ENCODE measurements at places on chromosomes 13 and 19. TPM values are rescaled to one million over a fixed set of nuclear protein-coding genes. Genes with fewer than 3 reads are reported as not detected.
A peak's percentile ranks its signal among the peaks of the same experiment; 100 is the strongest.

GRCh38 chr13:51000571-51001260 is 91.1 kb downstream of the RNASEH2B start:
- no peak for DNase-seq

- DNase-seq: no peak
Measured at GRCh38 chr19:15108845-15109767, 1.9 kb downstream of the SYDE1 start.

DNA sequence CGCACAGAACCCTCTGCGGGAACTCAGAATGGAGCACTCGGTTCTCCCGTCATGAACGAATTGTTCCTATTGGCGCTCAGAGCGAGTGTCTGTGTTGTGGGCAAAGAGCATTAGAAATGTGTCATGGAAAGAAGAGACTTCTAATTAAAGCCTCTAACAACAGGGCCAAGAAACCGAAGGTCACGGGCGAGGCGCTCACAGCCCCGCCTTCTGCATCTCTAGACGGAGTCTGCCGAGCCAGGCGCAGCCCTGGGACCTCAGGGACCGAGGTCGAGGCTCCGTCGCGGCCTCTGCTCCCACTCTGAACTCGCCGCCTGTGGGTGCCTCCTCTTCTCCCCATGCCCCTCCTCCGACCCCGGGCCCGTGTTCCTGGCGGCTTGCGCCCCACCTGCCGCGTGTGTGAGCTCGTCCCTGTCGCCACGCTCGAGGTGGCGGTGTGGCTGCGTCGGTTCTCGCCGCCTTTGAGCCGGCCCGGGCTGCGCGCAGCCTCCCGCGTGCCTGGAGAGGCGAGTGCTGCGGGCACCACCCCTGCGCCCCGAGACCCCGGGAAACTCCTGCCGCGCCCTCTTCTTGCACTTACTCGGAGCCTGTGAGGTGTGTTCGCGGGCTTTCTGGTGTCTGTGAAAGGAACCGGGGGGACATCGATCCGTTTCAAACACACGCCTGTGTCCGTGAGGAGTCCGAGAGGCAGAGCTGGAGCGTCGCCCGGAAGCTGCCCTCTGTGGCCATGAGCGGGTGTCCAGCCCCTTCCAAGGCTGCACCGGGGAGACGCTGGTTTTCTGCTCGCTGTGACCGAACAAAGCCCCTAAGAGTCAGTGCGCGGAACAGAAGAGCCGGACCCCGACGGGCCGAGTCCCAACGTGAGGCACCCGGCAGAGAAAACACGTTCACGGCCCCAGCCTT is 45.4 kb upstream of the SPACA7 start:
- DNase-seq: no peak

- DNase-seq: no peak
Measured at GRCh38 chr19:43331435-43332010, 22.0 kb upstream of the CD177 start.

DNA sequence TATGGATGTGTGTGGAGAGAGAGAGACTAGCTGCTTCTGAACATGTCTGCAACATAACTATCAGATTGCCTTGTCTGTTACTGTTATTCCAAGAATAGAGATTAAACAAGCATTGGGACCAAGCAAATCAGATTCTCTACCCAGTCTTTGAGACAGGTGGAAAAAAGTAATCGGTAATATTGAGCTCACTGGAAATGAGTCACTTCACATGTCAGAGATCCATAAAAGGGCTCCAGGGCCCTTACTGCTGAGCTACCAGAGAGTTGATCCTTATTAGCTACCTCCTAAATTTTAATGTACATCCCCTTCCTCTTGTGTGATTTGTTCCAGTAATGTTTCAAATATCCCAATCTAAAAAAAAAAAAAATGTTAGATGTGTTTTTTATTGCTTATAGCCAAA is 2118.0 kb downstream of the PCDH9 start:
- DNase-seq: no peak

DNA sequence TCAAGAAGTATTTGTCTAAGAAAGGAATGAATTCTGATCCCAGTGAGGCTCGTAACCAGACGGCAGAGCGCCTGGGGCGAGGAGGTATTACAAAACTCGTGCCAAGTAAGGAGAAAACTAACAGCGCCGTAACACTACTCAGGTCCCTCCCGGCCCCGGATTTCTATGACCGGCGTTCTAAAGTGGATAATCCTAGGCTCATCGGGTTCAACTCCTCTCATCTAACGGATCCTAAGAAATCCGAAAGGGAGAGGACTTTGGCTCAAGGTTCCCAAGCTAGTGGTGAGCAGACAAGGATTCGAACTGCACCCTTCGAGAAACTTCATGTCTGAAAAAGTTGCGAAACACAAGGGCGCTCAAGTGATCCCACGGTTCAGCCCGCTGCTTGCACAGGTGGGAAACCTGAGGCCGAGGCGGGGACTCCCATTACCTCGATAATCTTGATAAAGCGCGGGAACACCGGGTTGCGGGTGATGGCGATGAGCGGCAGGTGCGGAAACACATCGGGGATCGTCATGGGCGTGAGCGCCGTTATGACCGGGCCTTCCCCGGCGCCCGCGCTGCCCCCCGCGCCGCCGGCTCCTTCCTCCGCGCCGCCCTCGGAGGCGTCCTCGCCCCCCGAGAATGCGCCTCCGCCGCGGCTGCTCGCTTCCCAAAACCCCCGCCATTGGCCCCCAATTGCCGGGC is 529 bp downstream of the LONP1 start:
- no peak for DNase-seq

- no peak for DNase-seq
Measured at GRCh38 chr19:16673231-16673630, 12.3 kb downstream of the TMEM38A start.

DNA sequence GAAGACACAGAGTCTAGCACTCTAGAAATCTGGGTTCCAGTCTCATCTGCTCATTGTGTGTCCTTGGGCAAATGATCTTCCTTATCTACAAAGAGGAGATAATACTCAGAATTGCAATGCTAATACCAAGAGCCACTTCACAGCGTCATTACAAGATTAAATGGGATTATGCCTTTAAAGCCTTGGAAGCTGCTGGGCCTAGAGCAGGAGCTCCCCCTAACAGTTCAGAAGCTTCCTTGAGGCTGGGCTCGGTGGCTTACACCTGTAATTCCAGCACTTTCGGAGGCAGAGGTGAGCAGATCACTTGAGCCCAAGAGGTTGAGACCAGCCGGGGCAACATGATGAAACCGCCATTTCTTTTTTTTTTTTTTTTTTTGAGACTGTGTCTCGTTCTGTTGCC is 27.6 kb downstream of the AP2S1 start:
- no peak for DNase-seq

DNA sequence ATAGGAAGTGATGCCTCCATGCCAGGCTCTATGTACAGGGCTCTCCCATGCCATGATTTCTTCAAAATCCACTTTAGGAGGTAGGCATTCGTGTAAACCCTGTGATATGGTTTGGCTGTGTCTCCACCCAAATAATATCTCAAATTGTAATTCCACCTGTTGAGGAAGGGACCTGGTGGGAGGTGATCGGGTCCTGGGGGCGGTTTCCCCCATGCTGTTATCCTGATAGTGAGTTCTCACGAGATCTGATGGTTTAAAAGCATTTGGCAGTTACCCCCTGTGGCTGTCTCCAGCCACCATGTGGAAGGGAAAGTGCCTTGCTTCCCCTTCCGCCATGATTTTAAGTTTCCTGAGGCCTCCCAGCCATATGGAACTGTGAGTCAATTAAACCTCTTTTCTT is 8.1 kb downstream of the SARS2 start:
- DNase-seq: no peak

DNA sequence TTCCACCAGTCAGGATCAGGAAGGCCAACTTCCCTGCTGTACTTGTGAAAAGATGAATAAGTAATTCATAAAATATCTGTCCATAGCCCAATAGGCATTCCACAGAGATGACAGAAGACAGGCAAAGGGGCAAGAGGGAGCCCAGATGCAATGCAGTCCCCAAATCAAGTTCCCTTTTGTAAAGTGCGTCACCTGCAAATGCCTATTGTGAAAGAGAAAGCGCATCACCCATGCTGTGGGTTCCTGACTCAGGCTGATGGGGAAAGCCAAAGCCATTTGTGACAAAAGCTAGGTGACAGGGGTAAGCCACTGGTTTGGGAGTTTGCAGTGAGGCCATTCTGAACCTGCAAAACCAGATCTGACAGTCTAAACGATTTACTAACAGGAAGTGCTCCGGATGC is 157.5 kb upstream of the ZNF536 start:
- DNase-seq: no peak

DNA sequence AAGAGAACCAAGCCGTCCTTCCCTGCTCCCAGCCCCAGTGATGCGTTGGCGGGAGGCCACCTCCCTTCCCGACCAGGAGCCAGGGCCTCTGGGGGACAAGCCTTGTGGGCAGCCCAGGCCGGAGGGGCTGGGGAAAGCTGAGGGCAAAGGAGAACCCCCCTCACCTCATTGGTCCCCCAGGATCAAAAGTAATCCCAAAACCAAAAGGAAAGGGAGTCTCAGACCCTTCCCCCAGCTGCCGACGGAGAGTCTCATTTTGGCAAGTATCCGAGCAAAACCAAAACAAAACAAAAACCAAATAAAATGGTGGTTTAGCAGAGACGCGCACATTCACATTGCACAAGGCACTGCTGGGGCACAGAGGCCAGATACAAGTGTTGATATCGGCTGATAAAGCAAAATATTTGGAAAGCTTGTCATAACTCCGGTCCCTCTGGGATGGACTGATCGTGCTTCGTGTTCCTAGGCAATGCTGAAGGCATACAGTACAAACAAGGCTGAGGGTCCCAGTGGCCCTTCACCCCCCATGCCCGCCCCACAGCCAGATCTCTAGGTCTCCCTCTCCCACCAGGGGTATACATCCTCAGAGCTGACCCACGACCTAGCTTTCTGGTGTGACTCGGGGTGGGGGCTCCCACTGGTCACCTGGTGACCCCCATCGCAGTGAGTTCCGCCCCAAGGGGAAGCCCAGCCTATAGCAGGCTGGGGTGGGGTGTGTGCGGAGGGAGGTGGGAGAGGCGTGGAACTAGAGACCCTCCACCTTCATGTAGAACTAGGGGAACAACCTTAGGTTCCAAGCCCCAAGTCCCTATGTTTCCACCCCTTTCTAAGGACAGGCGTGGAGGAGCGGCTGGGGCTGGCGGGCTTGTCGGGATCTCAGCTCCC is 2.1 kb downstream of the CEBPA start:
- DNase-seq: no peak

GRCh38 chr13:77274126-77274525 is 52.8 kb downstream of the MYCBP2 start:
- no peak for DNase-seq

GRCh38 chr19:39916851-39917396 is 17.5 kb downstream of the FCGBP start:
- no peak for DNase-seq

- no peak for DNase-seq
Measured at GRCh38 chr13:111645598-111646455, 325.4 kb downstream of the TEX29 start.

DNA sequence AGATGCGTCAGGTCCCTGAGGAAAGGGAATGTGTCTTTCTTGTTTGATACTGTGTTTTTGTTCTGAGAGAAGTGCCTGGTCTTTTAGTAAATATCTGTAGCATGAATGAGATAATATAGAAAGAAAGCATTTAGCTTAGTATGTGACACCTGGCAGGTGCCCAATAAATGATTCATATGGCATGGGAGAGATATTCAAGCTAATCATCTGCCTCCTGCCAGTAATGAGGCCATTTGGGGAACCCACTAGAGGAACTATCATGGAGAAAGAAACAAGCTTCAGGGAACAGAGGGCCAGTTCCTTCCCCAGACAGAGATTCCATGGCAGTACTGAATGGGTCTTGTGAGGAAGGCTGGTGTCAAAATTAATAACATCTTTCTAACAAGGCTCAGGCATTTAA is 603.9 kb downstream of the DCT start:
- no peak for DNase-seq

- no peak for DNase-seq
Measured at GRCh38 chr13:21256351-21256761, 79.9 kb downstream of the MRPL57 start.

DNA sequence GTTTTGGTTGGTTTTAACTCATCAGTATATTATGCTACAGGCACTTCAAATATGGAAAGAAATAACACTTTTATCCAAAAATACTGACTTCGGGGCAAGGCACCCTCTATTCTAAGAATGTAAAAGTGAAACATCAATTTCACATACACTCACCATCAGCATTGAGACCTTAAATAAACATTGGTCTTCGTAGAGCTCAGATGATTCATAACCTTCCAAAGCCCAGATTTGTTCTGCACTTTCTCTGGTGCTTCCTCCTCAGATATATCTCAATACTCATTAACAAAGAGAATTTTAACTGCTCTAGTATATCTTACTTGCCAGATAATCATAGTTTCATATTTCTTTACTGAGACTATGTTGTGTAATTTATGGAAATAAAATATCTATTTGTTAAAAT is 794.3 kb downstream of the LIG4 start:
- no peak for DNase-seq

- DNase-seq: no peak
Measured at GRCh38 chr19:57269515-57270250, 10.6 kb upstream of the ZNF460 start.

DNA sequence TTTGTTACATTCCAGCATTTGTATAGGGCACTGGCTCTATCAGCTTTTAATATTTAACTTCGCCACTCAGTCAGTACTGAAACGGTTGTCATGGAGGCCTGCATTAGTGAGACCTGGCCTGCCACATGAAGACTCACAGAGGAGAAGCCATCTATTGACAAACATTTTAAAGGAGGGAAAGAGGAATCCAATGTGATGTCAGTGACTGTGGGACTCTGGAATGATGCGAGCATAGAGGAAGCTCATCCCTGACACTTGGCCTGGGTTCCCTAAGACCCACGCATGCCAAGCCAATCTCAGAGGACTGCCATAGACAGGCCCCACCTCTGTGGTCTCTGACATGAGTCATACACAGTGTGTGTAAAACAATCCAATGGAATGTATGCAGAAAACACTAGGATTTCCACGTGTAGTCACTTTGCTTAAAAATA is 7.9 kb upstream of the DPY19L3 start:
- DNase-seq: no peak

- no peak for DNase-seq
Measured at GRCh38 chr13:66224663-66225062, 1005.5 kb downstream of the PCDH9 start.

GRCh38 chr19:35295792-35296462 is 4.0 kb downstream of the MAG start:
- DNase-seq: peak; percentile 22

GRCh38 chr13:90447734-90448101 is 899.8 kb upstream of the MIR17HG start:
- no peak for DNase-seq

RNF113B gene
- total RNA-seq: not detected

KLK7 gene
- not detected for total RNA-seq

CALR3 gene
- not detected for total RNA-seq

CNFN gene
- total RNA-seq: not detected

LMTK3 gene
- total RNA-seq: 2.6 TPM

LILRB3 gene
- total RNA-seq: not detected

LEUTX gene
- not detected for total RNA-seq

CEACAM16 gene
- total RNA-seq: not detected

GFY gene
- total RNA-seq: not detected

RFX2 gene
- 5.1 TPM for total RNA-seq

WDR88 gene
- not detected for total RNA-seq

CD22 gene
- total RNA-seq: 1.4 TPM
